ENCODE measurements at places on chromosomes 1 and 21.
A peak's percentile ranks its signal among the peaks of the same experiment; 100 is the strongest.

DNA sequence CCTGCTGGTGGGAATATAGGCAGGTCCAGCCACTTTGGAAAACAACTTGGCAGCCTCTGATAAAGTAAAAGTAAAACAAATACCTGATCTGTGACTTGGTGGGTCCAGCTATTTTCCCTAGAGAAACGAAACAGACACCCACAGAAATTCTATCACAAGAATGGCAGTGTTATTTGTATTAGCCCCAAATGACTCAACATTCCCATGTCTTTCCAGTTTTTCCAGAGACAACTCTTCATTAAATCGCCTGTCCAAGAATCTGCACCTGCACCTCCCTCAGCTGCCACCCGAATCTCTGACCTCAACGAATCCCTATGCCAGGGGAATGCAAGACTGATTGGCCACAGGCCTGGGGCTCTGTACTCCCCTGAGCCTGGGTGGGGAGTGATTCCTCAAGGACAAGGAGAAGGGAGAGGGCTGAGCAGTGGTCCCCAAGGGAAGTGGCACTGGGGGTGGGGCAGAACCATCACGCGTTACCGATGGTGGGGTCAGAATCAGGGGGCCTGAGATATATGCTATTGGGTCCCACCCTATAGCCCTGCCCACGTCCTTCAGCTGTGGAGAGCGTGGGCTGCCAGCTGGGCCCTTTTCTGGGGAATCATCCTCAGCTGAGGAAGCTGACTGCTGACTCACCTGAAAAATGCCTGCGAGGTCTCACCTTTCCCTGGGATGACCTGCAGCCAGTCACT lies 553.0 kb downstream of the PTPRU start:
- DNase-seq: no peak

DNA sequence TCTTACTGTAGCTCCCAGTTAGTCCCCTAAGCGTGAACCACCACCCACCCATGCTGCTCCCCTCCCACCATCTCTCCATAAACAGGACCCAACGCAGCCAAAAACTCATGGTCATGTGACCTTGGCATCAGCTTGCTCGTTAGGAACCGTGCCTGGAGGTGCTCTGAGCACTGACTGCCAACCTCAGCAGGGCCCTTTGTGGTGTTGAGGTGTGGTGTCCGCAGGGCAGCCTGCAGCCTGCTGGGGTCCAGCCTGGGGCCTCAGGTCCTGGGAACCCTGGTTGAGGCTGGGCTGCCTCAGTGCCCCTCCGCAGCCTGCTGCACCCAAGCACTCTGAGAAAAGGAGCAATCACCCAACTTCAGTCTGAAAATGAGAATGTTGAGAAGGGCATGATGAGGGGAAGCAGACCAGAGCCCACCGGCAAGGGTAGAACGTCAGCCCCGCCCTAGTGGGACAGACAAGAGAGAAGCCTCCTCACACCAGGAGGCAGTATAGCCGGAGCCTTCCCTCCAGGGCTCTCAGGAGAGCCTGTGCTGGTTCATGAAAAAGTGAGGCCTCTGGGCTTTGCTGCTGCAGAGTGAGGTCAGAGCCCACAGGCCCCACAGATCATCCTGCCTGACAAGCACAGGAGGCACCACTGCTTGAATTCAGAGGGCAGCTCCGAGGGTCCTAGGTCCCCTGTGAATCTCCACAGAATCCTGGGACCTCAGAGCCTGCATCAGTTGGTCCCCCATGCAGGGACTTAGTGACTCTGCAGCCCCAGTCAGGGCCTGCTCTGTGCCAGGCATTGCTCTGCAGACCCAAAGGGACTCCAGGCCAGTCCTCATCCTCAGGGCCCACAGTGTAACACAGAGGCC lies 4.9 kb upstream of the COL6A2 start:
- no peak for DNase-seq

DNA sequence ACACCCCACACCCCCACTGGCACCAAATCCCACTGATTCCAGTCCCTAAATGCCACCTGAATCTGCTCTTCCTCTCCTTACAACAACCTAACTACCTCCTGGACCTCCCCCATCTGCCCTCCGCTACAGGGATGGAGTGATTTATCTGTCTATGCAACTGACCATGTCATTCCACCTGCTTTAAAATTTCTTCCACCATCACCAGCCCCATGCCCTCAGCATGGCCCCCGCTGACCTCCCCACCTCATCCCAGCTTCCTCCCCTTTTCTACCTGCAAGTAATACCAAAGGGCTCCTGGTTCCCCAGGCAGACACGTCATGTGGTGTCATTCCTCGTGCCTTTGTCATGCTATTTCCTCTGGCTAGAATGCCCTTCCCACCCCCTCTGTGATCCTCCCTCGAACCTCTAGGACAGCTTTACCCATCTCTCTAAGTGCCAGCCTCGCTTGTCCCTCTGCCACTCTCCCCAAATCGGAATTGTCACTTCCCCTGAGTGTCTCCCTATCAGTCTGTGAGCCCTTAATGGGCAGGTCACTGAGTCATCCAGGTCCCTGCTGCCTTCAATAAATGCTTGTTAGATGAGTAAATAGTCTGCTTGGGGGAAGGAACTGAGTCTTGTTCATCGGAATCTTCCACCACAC lies 3.7 kb downstream of the GJB4 start:
- DNase-seq: peak; percentile 82

GRCh38 chr1:42423681-42424080 lies 32.1 kb downstream of the ZMYND12 start:
- DNase-seq: no peak

DNA sequence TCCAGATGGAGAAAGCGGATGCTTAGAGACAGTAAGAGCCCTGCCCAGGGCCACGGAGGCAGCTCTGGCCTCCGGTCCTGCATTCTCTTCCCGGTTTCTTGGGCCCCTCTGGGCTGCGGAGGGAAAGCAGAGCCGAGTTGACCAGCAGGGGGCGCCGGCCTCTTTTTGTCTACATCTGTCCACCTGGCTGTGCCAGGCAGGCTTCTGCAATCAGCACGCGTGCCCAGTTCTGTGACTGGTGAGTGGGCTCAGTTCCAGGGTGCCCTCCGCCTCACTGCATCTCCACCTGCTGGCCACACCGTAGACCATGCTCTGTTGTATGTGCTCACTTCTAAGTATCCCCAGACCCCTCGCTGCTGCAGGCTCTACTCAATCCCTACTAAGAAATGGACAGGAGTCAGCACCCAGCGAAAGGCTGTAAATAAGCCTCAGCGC lies 6.7 kb upstream of the HUNK start:
- DNase-seq: peak; percentile 8

DNA sequence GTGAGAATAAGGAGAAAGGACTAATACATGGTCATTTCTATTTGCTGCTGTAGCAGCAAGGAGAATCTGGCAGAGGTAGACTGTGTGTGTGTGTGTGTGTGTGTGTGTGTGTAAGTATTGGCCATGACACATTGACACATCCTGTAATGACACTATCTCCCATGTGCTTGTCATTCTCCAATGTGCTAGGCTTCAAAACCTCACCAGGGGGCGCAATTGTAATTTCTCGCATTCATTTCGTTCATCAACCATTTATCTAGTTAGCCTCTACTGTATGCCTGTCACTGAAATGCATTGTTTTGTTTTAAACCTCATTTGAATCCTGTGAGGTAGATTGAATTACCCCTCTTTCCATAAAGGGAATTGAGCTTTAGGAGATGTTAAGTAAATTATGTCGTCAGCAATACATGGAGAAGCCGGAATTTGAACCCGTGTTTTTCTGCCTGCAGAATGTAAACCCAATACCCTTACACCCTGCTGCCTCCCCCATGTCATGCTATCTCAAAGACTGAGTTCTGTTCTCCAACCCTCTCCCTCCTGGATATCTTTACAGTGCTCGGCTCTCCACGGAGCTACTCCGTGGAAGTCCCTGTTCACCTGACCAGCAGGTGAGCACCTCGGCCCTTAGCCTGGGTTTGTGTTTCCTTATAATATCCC lies 100.8 kb downstream of the UCK2 start:
- no peak for DNase-seq

DNA sequence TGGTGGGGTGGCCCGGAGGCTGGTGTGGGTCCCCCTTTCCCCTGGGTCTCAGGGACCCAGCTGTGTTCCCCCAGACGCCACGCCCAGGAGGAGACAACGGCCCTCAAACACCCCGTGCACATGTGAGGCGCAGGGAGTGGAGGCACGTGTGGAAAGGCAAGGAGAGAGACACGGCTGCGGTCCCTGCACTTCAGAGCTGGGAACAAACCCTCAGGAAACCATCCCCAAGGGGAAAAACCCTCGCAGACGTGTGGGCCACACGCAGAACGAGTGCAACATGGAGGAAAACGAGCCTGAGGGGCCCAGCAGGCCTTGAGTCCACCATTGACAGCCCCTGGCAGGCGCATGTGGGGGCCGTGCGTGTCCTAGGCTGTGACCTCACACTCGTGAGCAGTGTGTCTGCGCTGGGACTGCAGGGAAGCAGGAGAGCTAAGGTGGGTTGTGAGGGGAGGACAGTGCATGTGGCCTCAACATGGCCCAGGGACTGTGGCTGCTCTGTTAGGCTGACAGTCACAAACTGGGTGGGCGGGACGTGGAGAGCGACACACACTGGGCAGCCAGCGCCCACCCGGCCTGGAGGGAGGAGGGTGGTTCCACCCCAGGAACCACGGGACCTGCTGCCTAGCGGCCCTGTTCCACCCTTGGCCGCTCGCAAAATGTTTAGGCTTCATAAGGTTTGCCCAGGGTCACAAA lies 20.0 kb downstream of the ITGB2 start:
- DNase-seq: no peak

- no peak for DNase-seq
Observed at GRCh38 chr1:53079251-53079650, 17.2 kb downstream of the PODN start.

GRCh38 chr1:156616463-156616862 lies 2.8 kb upstream of the HAPLN2 start:
- no peak for DNase-seq

- no peak for DNase-seq
Observed at GRCh38 chr1:46580140-46580903, 23.7 kb downstream of the MKNK1 start.
